ENCODE measurements at places on chromosomes 5 and 9.

GRCh38 chr9:5735072-5735471 is 97.8 kb downstream of the ERMP1 start:
- no peak for DNase-seq

- DNase-seq: no peak
Observed at GRCh38 chr5:7902666-7903625, 34.0 kb downstream of the MTRR start.

DNA sequence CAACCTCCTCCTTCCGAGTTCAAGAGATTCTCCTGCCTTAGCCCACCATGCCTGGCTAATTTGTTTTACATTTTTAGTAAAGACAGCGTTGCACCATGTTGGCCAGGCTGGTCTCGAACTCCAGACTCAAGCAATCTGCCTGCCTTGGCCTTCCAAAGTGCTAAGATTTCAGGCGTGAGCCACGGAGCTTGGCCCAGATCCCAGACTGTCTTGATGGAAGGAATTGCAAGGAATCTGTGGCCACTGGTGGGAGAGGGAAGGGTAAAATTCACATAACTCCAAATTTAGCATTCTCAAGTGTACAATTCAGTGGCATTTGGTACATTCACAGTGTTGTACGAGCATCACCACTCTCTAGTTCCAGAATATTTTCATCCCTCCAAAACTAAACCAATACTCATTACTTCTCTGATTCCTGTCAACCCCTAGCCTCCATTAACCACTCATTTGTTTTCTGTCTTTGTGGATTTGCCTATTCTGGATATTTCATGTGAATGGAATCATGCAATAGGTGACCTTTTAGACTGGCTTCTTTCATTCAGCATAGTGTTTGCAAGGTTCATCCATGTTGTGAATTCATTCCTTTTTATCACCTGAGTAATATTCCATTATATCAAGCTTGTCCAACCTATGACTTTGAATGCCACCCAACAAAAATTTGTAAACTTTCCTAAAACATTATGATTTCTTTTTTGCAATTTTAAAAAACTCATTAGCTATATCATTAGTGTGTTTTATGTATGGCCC is 8.9 kb upstream of the MYO10 start:
- no peak for DNase-seq

DNA sequence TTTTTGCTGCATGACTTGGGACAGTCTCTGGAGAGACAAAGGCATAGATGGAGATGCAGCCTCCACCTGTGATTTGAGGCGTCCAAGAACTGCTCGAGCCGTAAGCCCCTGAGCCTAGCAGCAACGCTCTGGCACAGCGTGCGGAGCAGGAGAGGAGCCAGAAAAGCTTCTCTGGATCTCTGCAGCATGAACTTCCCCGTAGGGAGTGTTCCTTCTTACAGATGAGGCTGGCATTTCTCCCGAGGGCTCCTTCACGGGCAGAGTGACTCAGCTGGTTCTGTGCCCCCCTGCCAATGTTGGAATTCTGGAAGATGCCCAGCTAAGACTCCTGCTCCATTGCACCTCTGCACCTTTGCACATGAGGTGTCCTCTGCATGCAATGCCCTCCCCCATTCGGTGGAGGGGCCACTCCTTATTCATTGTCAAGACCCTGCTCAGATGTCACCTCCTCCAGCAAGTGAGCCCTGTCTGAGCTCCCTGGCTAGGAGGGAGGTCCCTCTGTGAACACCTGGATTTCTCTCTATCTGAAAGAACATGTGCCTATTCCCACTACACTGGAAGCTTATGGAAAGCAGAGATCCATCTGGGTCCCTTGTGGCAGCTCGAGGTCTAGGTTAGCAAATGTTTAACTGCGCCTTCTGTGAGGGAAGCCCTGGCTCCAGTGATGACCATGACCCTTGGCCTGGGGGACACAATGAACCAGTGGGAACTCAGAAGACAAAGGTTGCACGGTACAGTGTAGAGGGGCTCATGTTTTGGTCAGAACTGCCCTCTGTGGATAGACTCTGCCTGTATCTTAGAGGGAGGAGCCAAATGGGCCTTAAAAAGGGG is 39.6 kb downstream of the SH3PXD2B start:
- no peak for DNase-seq

GRCh38 chr5:9069650-9070049 is 476.2 kb downstream of the SEMA5A start:
- no peak for DNase-seq

GRCh38 chr5:137735555-137736284 is at the start of gene KLHL3:
KLHL3 (minus strand) TSS chr5:137736089; CDS start chr5:137735646, 443 bp downstream.
- peak; percentile 80 for DNase-seq

GRCh38 chr9:27165670-27166069 is 56.6 kb downstream of the TEK start:
- no peak for DNase-seq

- DNase-seq: no peak
Observed at GRCh38 chr9:136645903-136646754, 16.6 kb upstream of the EGFL7 start.

- DNase-seq: no peak
Observed at GRCh38 chr5:36769129-36769770, 107.3 kb upstream of the NIPBL start.

GRCh38 chr5:53555160-53555559 is 5.3 kb upstream of the NDUFS4 start:
- DNase-seq: no peak

DNA sequence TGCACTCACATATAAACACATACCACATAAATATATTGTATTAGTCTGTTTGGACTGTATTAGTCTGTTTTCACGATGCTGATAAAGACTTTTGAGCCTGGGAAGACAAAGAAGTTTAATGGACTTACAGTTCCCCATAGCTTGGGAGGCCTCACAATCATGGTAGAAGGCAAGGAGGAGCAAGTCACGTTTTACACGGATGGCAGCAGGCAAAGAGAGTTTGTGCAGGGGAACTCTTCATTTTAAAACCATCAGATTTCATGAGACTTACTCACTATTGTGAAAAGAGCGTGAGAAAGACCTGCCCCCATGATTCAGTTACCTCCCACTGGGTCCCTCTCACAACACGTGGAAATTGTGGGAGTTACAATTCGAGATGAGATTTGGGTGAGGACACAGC is 133.4 kb downstream of the FER start:
- DNase-seq: no peak

GRCh38 chr9:8011974-8012373 is 212.4 kb upstream of the DMAC1 start:
- no peak for DNase-seq

DNA sequence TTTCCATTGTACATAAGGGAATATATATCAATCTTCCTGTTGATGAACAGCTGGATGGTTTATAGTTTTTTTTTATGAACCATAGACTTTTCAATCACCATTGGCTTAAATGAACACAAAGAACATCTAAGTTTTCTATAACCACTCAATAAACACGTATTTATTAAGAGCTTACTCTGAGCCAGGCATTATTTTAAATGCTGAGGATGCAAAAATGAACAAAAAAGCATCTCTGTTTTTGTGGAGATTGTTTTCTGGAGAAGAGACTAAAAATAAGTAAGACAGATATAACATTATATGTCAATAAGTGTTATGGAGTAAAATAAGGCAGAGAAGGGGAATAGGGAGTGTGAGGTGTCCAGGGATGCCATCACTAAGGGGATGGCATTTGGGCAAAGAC is 52.1 kb upstream of the SLC24A2 start:
- DNase-seq: no peak

- peak; percentile 88 for DNase-seq
Observed at GRCh38 chr5:5616247-5616895, 193.9 kb downstream of the ICE1 start.

DNA sequence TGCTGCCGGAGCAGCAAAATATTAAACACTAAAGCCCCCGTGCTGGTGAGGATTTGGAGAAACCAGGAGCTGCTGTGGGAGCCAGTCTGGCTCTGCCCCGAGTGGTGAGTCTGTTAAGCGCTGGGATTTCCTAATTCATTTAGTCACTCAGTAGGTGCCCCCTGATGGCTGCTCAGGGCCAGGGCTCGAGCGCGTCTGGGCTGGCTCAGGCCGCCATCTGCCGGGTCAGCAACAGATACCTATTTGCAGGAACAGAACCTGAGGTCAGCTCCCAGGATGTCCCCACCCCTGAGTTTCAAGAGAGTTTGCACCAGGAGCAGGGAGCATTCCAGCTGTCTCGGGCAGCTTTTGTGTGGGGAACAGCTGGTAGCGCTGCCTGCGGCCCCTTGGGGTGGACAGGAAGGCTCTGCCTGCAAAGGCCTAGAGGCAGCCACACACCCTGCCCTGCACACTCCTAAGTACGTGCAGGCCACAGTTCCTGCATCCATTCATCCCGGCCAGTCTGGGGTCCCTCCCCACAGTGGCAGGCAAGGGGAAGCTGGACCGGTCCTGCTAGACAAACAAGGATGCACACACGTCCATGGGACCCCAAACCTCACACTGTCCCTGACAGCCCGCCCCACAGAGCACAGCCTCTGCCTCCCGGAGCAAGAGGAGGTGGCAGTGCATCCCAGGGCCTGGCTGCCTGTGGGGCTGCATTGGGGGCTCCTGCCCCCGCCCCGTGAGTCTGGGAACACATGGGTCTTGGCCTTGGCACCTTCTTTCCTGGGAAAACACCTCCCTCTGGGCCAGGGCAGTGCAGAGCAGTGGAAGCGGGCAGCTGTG is 83.7 kb downstream of the ADAMTS2 start:
- peak; percentile 79 for DNase-seq

GRCh38 chr5:54651482-54652076 is 134.0 kb downstream of the SNX18 start:
- no peak for DNase-seq

- DNase-seq: no peak
Observed at GRCh38 chr5:59565551-59565950, 328.0 kb downstream of the PDE4D start.

GRCh38 chr5:147062427-147062826 is 172.4 kb upstream of the STK32A start:
- no peak for DNase-seq

DNA sequence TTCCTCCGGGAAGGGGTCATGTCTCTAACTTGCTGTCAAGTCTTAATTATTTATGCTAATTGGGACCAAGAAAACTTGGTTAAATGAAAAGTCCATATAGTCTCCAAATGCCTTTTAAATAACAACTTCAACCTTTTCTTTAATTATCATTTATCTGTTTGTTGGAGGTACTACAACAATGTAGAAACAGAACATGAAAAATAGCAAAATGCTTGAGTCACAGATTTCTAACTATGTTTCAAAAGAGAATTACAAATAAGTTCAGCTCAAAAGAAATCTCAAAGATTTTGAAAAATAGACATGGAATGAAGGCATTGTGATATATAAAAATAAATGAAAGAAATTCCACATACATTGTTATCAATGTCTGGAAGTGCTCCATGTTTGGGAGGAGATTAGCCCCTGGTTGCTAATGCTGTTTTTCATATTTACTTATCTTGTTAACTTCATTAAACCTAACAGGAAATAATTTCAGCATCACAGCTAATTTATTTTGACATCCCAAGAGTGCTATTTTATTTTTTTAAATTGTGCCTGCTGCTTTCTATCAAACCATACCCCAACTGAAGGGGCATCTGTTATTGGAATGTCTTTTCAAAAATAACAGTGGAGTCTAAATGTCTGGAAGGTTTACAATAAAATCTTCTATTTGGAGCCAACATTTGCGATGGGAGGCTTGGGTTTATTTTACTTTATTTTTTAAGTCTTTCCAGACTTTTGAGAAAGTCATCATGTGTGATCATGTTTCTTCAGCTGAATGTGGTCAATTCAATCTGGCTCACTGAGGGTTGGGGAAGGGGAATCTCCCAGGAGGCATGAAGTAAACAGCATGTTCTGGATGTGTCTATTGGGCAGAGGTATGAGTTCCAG is 53.1 kb upstream of the ANKRD55 start:
- DNase-seq: no peak

- no peak for DNase-seq
Observed at GRCh38 chr5:53091289-53091688, 18.3 kb downstream of the MOCS2 start.

GRCh38 chr9:76359365-76359764 is 34.9 kb downstream of the RFK start:
- no peak for DNase-seq

GRCh38 chr5:89989776-89990175 is 419.8 kb downstream of the CETN3 start:
- DNase-seq: no peak

GRCh38 chr5:55572020-55572419 is 37.3 kb upstream of the PLPP1 start:
- DNase-seq: no peak

DNA sequence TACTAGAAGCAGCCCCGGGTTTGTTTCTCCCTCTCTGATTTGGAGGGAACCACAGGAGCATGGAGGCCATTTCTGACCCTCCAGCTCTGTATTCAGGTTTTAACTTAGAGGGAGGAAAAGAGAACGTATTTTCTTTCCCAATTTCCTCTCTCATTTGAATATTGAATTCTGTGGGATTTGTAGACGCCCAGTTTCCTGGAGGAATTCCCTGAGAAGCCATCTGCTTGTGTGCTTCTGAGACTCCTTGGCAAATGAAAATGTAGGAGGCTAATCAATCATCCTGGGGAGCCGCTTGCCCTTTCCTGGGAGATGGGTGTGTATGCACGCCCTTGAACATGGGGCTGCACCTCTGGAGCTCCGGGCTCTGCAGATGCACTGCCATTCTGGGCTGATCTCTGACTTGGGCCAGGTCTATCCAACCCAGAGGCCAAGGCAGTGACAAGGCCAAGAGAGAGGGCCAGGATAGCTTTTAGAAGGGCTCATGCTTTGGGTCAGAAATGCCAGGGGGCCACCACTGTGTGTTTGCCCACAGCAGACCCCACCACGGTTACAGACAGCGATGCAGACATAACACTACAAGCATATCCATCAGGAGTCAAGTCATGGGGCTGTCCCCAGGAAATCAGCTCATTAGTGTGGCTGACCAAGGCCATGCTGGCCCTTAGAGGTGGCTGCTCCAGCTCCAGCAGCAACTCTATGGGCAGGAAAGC is 174.5 kb downstream of the C5orf15 start:
- no peak for DNase-seq

- no peak for DNase-seq
Observed at GRCh38 chr5:82396396-82396795, 118.2 kb upstream of the RPS23 start.

DNA sequence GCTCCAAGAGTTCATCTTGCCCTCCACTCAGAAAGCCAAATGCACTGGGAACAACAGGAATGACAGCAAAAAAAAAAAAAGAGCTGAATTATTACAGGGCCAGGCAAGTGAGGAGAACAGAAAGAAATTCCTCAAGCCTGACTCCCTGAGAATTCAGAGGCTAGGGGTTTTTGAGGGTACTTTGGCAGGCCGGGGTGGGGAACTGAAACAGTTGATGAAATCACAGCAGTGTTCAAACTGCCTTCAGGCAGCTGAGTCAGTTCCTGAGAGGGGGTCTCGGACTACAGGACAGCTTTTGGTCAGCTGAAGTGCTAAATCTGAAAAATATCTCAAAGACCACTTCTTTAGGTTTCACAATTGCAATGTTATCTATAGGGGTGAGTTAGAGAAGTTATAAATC is 419.4 kb downstream of the SEMA5A start:
- DNase-seq: no peak

DNA sequence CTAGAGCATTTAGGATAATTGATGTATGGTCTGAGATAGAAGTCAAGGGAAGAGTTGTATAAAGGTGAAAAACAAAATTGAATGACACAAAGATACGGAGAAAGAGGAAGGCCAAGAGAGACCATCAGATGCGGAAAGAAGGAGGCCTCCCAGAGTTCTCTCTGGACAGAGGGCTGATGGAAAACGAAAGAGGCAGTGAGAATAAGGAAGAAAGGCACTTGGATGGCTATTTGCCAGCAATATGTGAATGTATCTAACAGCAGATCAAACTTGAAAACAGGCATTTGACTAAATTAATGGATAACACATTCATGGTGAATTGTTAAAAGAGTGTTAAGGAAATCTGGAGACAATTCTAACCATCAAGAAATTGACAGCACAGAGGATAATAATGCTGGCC is 2.4 kb upstream of the DOCK8 start:
- DNase-seq: no peak

Measured in WERI-Rb-1 (cell line).